ENCODE measurements at places on chromosomes 16 and 17.

GRCh38 chr16:11372829-11373306, 27.6 kb downstream of the RMI2 start:
- DNase-seq, result no peak

DNA sequence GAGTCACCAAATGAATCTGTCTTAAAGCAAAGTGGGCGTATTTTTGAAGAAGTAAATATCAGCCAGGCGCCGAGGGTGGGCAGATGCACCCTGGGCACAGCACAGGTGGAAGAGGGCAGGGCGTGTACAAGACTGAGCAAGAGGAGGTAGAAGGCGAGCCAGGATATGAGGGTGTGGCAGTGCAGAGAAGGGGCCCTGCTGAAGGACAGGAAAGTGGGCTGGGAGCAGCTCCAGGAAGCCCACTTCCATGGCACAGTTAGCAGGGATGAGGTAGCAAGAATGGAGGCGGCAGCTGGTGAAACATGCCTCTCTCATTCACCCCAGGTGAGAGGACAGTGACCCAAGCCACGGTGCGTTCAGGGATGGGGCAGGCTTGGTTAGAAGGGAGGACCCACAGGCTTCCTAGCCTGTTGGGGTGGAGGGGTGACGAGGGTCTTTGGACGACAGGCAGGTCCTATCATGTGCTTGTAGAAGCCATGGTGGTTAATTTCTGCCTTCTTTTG, 149.3 kb downstream of the CLEC16A start:
- DNase-seq, result no peak

GRCh38 chr16:1760911-1761310, 10.4 kb downstream of the NME3 start:
- no peak for DNase-seq

- no peak for DNase-seq
These were observed 21.1 kb upstream of the SPPL2C start for GRCh38 chr17:45823598-45823997.

GRCh38 chr16:56807011-56807675, 57.9 kb upstream of the SLC12A3 start:
- DNase-seq, result peak; percentile 52

DNA sequence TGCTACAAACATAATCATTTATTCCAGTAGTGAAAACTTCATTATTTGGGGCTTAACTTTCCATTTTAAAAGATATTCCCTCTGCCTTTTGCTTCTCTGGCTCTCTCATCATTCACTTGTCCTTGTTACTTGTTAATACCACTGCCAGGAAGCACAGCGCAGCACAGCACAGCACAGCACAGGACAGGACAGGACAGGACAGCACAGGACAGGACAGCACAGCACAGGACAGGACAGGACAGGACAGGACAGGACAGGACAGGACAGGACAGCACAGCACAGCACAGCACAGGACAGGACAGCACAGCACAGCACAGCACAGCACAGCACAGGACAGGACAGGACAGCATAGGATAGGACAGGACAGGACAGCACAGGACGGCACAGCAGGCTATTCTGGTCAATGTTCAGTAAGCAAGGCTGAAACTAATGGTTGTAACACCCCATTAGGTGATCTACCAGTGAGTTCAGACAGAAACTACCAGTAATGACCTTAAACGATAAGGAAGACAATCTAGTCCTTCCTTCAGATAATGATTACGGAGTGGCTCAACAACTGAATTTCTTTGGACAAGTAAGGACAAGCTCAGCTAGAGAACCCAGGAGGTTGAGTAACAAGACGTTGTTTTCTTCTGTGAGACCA, 31.9 kb downstream of the COG1 start:
- DNase-seq, result no peak

DNA sequence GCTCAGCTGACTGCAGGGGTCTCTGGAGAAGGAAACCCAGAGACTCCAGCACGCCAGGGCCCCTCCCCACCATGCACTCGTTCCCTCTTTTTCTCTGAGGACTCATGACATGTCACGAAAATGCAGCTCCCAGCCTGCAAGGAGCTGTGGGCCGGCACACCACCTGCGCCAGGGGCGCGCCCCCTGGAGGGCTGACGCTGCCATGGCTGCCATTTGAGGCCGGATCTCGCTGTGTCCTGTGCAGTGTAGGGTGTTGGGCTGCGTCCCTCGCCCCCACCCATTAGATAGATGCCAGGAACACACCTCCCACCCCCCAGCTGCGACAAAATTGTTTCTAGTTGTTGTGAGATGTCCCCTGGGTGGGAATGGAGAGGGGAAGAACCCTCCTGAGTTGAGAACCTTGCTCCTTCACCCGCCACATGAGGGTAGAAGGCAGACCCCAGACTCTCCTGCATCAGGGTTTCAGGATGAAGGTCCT, 8.2 kb downstream of the SYNGR2 start:
- DNase-seq, result peak; percentile 34

GRCh38 chr17:51527225-51527982, 267.1 kb downstream of the UTP18 start:
- DNase-seq, result no peak

DNA sequence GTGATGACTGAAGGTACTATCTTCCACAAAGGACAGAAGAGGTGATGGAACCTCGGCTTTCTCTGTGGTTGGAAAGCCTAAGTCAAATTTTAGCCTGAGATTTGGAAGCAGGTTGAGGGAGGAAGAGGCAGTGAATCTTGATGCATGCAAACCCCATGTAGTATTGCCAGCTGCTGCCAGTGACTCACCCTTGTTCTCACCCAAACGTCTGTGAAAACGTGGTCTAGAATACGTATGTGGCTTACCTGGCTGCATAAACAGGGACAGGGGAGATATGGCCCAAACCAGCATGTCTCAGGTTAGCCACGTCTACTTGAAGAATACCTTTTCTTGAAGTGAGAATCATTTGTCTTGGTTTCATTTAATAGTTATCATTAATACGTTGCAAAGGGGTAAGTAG, 438.0 kb upstream of the MAF start:
- DNase-seq, result no peak

DNA sequence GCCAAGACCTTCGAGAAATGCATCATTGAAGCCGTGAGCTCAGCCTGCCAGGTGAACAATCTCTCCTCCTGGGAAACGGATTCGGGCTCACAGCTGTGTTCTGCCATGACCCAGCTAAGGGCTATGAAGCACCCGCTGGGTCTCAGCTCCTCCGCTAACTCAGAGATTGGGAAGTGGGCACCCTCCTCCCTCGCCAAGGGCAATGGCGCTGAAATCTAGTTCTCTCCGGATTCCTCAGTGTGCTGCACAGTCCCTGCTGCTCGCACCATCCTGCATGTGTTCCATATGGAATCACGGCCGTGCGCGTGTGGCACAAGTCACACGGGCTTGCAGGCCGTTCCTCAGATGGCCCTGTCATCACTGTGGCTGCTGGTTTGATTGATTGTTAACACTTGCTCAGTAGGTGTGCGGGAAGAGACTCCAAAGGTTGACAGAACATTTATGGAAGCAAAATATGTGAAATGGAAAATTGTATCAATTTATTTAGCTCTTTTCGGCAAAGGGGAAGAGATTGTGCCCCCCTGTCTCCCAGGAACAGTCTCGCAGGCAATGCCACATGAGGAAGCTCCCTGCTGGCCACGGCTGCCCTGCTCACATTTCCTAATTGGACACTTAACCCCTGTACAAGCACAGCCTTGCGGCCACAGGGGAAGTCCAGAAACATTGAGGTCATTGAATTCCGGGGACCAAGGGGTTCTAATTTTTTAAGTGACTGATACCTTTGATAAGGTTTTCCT, 58.8 kb downstream of the RNF213 start:
- no peak for DNase-seq

DNA sequence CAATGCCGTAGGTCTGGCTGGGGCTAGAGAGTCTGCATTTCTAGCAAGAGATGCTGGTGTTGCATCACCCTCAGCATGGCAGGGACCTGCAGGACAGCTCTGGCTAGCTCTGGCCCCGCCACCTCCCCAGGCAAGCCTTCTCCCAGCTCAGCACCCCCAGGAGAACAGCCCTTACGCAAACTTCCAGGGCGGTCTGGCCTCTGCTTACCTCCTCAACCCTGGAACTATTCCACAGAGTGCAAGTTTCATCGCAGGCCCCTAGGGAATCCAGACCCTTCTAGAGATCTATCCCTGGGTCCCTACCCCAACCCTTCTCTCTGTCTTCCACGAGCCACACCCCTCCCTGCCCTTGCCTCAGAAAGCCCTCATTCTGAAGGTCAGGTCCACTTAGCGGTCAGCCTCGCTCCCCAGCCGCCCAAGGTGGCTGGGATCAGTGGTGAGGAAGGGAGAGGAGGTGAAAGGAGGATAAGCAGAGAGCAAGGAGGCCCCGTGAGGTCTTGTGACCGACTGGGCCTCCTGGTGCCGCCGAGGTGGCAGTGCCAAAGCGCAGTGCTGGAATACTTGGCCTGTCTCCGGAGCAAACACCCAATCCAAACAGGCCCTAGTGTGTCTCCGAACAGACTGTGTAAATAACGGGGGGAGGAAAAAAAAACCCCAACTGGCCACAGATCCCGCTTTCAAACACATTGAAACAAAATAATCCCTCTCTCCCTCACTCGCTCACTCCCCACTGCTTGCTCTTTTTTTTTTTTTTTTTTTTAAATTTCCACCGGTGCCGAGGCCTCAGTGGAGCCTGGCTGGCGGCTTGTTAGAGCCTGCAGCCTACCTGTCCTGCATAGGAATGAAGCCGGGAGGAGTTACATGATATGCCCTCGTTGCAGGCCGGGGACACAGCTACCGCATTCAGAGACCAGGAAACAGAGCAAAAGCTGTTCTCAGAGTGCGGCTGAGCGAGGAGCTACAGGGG, 380.9 kb downstream of the SOX9 start:
- DNase-seq, result no peak

DNA sequence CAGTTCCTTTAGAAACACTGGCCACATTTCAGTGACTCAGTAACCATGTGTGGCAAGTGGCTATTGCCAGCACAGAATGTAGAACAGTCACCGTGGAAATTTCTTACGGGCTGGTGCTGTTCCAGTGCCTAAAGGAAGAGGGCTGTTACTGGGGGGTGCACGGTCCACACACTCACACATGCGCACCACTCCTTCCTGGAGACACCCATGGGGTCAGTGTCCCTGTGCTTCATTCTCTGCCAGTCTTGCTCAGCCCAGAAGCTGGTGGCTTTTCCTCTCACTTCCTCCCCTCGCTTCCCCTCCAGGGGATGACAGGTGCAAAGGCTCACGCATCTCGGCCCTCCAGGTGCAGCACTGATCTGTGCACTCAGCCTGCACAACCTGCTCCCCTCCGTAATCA, 115.6 kb downstream of the CCDC182 start:
- DNase-seq, result no peak

DNA sequence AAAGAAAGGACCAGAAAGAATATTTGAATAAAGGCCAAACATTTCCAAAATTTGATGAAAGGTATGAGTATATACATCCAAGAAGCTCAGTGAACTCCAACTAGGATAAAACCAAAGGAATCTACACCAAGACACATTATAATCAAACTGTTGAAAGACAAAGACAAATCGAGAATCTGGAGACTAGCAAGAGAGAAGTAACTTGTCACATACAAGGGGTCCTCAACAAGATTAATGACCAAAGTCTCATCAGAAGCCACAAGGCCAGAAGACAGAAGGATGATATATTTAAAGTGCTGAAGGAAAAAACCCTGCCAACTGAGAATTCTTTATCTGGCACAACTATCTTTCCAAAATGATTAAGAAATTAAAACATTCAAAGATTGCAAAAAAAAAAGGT, 9.3 kb upstream of the IL21R start:
- peak; percentile 78 for DNase-seq

DNA sequence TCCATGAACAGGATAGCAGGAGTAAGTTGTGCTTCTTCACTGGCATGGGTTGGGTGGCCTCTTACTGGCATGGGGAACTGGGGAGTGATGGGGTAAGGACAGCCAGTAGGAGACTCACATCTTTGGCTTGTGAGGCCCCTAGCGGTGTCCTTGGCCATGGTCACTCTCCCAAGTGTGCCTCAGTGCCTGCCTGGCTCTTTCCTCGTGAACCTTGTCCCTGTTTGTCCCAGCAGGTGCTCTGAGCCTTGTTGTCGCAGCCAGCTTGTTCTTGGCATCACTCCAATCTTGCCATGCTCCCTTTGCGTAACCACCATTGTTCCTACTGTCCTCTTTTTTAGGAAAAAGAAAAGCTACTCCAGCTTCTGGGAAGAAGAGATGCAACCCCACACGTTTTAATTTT, 53.6 kb upstream of the SDK2 start:
- no peak for DNase-seq

- DNase-seq, result peak; percentile 53
These were observed 133.7 kb upstream of the HS3ST3A1 start for GRCh38 chr17:13735444-13735843.

GRCh38 chr17:55632236-55632635, 90.4 kb downstream of the TMEM100 start:
- no peak for DNase-seq

GRCh38 chr17:74532115-74532514, 840 bp upstream of the CD300LB start:
- no peak for DNase-seq

DNA sequence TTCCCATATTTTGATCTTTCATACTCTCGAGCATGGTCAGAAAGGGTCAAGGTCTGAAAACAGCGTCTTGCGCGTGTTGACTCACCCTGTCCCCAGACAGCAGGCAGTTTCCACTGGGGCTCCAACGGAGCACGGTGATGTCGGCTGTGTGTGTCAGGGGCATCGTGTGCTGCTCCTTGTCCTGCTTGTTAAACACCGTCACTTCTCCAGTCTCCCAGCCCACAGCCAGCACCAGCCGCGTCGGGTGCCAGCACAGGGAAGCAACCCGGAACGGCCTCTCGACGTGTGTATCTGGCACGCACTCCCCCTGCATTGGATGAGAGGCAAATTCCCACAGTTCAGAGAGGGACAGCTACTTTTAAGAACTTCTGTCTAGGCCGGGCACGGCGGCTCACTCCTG, 9.6 kb downstream of the IFT140 start:
- DNase-seq, result no peak

DNA sequence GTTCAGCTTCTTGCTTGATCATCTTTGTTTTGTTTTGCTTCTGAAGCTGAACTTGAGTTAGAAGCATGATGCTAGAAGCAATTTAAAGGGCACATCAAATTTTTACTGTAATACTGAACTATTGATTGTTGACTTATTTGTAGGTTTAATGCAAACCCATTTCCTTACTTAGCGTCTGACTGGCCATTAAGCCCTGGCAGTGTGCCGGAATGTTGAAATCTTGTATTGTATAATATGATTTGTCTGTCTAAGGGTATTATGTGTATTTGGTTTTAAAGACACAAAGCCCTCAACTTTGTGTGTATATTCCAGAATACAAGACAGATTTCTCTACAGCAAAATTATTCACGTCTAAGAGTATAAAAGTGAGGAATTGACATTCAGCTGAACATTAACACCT, 39.7 kb downstream of the NUP93 start:
- no peak for DNase-seq

- DNase-seq, result peak; percentile 47
These were observed 102.8 kb downstream of the FOXL1 start for GRCh38 chr16:86681031-86681756.

DNA sequence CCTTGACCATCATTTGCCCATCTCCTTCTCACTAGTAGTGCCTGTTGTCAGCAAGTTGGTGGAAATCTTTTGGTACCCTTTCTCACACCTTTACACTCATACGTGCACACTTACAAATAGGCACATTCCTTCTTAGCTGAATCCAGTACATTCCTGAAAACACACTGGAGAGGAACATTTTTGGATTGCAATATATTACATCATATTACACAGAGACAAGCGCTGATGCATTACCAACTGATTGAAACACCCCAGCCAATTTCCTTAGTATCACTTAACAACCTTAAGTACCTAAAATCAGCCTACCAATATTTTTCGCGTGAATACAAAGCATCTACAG, 64.1 kb downstream of the PLCG2 start:
- peak; percentile 80 for DNase-seq

Measured in fibroblast of upper back skin (primary cell).